ENCODE measurements at places on chromosomes 3 and 15.

DNA sequence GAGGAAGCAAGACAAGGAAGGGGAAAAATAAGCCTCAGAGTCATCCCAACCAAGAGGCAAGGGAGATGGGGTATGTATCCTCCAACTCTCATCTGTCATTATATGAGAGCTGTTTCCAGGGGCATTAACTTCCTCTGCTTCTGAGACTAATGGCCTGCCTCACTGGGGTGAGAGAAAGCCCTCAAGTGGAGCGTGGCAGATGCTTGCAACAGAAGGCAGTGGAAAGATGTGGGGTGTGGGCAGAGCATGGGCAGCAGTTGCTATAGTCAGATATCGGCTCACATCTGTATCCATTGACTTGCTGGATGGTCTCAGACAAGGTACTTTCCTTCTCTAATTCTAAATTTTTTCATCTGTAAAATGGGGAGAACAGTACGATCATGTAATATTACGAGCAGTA is 81.7 kb upstream of the PLCL2 start:
- no peak for DNase-seq

DNA sequence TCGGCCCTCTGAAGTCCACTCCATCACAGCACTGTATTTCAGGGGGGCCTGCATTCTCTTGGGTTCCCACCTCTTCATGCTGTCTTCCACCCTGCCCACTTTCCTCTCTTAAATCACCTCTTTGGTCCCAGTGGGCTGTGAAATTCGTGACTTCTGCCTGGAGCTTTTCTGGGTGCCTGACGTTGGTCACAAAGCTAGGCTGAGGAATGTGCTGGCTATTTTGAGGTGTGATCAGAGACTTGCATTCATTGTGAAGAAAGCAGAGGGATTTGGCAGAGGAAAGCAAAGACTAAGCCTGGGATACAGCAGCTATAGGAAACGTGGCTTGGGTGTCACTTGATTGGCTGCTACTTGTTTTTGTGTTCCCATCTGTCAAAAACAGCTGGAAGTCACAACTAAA is 202.5 kb downstream of the SATB1 start:
- no peak for DNase-seq

GRCh38 chr3:142021127-142021526 is 128.2 kb downstream of the TFDP2 start:
- DNase-seq: no peak

- no peak for DNase-seq
Observed at GRCh38 chr15:48367483-48367882, 36.3 kb downstream of the DUT start.

- DNase-seq: no peak
Observed at GRCh38 chr3:104519468-104520227, 847.1 kb upstream of the ALCAM start.

DNA sequence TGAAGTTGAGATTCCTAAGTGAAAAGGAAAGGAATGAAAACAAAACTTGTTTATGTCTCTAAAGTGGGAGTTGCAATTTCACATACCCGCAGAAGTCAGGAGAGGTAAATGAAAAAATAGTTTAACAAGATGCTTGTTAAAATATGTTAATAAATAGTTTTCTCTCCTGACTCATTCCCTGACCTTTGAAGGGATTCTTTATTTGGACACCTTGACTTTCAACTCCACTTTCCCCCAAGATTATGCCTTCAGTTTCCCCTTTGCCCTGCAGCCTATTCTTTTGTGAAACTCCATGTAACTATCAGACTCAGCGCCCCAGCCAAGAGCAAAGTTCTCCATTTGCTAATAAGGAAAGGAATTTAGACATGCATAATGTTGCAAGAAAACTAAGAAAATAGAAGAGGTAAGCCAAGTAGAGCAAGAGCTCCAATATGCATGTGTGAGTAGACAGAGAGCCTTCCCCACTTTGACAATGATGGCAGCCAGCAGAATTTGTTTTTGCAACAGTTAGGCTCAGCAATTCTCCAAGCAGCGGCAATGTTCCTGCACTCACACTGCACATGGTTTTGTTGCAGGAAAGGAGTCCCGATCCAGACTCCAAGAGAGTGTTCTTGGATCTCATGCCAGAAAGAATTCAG is 61.2 kb downstream of the CD200 start:
- no peak for DNase-seq
